ENCODE measurements at places on chromosomes 3 and 15.

DNA sequence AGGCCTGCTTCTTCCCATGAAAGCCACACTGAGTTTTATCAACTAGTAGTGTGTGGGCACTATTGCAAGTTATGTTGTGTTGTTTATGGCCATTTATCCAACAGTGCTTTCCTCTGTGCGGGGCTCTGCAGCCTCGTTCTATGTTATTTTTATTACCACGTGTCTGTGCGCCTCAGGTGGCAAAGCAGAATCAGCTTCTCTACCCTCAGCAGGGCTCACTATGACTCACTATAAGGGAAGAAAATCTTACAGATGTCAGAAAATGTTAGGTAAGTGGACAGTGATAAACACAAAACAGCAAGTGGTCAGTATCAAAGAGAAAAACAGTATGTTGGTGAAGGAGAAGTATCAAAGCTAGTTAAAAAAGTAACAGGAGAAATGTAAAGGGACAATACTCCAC, 61.4 kb downstream of the MOBP start:
- DNase-seq, result no peak

DNA sequence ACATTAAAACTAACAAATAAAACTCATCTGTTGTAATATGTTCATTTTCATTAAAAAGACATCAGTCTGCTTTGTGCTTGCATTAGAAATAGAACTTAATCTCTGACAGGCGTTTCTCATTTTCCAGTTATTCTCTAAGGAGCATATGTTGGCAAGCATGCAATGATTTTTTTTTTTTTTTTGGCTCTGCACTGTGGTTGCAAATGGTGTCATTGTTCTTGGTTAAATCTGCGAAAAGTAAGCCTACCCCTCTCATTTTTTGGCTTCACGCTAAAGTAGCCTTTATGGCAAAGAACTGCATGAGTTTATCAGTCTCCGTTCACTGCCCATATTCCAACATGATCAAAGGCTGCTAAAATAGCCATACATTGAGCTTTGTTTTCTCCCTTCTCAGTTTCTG, 403.2 kb downstream of the MECOM start:
- no peak for DNase-seq

GRCh38 chr15:35912196-35912595, 366.2 kb upstream of the DPH6 start:
- no peak for DNase-seq

DNA sequence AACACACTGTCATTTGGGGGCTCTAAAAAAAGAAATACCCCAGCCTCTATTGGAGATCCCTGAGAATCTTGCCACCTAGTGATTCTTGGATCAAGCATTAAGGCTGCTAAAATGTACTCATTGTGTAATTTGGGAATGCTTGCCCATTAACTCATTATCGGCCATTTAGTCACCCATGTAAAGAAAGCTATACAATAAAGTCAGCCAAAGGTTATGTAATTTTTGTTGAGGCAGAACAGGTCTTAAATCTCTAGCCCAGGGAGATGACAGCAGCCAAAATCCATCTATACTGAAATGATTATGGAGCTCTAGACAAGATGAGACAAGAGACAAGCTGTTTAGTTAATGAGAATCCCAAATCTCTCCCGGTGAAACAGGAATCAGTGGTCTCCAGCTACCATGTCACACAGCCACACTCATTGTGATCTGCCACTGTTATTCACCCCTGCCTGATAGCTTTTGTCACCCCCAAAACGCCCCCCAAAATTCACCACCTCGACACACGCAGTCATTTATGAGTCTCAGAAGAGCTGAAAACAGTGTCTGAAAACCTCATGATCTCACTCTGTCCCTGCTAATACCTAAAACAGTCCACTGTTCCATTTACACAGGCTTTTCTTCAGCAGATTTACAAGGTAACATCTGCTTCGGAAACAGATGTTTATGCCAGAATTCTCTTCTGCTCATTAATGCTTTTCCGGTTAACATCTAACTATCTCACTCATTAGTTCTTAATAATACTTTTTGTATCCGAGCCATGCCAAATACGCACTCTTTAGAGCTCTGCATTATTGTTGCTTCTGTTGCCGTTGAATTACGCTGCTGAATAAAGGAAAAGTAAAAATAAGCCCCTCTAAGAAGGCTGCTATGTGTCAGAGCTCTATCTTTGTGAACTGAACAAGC, 138.5 kb downstream of the RORA start:
- DNase-seq, result no peak

- no peak for DNase-seq
These were observed 10.8 kb downstream of the THRB start for GRCh38 chr3:24483873-24484272.

- no peak for DNase-seq
These were observed 27.6 kb upstream of the BNC1 start for GRCh38 chr15:83312071-83312470.

- no peak for DNase-seq
These were observed 14.8 kb downstream of the CRYGS start for GRCh38 chr3:186529201-186529999.

DNA sequence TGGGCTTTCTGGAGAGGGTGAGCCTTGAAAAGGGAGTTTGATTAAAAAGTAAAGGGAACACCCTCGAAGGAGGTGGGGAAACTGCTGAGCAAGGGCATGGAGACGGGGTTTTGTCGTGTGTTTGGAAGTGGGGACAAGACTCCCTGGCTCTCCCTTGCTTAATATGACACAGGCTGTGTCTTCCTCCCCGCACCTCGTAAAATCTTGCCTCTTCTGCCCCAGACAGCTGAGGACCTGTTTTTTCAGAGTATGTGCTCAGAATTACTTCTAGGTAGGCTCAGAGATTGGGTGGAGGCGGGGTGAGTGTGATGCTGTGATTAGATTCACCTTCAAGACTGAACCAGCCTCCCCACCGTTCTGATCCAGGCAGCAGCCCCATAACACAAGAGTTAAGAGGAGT, 244.4 kb upstream of the TLE3 start:
- DNase-seq, result no peak

- no peak for DNase-seq
These were observed 45.7 kb downstream of the EHHADH start for GRCh38 chr3:185207931-185208746.

- DNase-seq, result no peak
These were observed 60.9 kb upstream of the ITGA11 start for GRCh38 chr15:68492855-68493254.

GRCh38 chr3:80606073-80606472, 838.3 kb upstream of the ROBO1 start:
- no peak for DNase-seq

- no peak for DNase-seq
These were observed 405.2 kb downstream of the NR2F2 start for GRCh38 chr15:96735632-96736240.

DNA sequence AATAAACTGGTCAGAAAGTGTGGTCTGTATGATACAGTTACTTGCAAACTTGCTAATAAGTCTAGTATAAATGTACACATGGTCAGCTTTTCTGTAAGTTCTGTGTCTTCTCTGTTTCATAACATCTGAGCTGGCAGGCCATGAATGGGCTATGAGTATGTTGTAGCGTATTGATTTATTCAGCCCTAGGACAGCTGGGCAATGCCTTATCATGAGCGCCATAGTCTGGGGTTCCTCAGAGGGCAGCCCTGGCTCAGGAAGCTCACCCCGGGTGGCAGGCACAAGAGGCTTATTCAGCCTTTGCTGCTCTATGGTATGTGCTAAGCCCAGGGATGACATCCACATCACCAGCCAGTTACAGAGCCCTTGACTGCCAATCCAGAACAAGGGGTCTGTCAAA, 50.7 kb upstream of the CCR2 start:
- no peak for DNase-seq

- DNase-seq, result no peak
These were observed 22.6 kb downstream of the CRTC3 start for GRCh38 chr15:90552162-90552928.

DNA sequence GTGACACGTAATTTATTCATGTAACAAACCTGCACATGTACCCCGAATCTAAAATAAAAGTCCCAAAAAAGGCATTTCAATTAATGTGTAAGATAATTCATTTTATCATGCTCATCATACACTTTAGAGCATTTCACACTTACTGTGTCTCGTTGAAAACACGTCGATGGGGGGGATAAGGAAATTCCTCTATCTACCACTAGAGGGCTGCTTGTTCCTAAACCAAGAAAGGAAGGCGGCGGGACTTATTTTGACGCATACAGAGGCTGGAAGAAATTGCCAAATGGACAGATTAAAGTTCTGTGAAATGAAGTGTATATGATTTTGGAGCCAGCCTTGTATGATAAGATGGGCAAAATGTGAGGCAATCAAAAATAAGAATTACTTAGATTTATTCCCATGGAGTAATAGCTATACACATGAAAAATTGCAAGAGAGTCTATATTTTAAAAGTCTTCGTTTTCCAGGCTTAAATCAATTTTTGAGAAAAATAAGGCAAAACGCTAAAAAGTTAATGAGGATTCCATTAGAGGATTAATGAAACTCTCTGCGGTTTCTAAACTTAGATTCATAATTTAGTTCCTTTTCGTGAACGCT, 346.8 kb downstream of the CNTN3 start:
- DNase-seq, result peak; percentile 8

DNA sequence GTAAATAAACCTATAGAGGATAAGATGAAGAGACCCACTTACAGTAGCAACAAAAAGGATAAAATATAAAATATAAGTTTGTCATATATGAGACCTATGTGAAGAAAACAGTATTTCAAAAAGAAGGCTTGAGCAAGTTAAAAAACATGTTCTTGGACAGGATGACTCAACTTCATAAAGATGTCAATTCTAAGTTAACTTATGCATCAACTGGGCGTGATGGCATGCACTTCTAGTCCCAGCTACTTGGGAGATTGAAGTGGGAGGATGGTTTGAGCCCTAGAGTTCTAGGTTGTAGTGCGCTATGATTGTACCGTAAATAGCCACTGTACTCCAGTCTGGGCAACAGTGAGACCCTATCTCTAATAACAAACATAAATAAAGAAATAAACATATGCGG, 59.7 kb downstream of the PDCD6IP start:
- no peak for DNase-seq

GRCh38 chr3:42689421-42690014, 4.2 kb downstream of the KLHL40 start:
- no peak for DNase-seq

- DNase-seq, result no peak
These were observed 502.5 kb upstream of the NECTIN3 start for GRCh38 chr3:110569073-110569472.

- no peak for DNase-seq
These were observed 19.4 kb downstream of the NEK10 start for GRCh38 chr3:27349832-27350231.

GRCh38 chr3:156675830-156676767, 1.7 kb downstream of the TIPARP start:
- DNase-seq, result peak; percentile 69

- no peak for DNase-seq
These were observed 907 bp downstream of the TATDN2 start for GRCh38 chr3:10248984-10249748.

DNA sequence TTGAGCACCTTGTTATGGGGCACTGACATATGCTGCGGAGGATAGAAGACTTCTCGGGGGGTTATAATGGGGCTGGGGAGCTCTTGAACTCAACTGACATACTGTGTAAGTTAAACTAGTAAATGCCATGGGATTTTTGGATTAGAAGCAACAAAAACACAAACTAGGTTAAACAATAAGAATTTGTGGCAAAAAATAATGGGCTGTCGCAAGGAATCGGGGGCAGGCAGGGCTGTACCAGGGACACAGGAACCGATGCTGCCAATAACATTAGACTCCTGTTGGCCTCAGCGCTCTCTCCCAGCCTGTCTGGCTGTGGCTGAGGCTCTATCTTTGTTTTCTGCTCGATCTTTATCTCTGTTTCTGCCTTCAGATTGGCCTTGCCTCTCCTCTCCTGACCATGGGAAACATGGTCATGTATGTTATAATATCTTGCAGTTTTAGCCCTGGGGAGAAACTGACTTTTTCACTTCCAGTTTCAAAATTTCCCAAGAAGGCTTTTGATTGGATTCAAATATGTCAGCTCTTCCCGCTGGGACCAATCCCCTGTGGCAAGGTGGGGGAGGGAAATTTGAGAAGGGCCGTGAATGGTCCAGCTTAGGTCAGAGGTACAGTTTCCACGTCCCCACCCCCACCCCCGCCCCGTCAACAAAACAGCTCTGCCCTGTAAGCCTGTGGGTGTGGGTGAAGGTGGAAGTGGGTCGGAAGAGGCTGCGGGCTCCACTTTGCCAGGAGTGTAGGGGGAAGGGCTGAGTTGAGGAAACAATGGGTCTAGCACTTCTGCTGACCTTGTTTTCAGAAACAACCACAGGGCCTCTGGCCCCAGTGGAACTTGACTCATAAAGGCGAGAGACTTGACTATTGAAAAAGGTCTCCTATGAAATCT, 161.1 kb upstream of the TBL1XR1 start:
- DNase-seq, result peak; percentile 85

DNA sequence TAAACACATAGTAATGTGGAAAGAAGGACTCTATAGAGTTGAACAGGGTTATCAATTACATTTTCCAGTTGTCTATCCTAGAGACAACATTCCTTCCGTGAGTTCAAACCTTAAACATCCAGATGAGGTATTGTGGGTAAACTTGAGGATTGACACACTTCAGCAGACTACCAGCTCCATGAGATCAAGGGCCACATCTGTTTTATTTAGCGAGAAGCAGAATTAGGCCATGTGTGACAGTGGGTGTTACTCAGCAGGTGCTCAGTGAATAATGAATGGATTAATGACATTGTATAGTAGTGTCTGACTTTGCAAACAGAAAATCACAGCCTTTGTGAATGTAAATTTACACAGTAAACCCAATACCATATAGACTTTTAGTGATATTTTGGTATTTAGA, 941.1 kb upstream of the CFAP20DC start:
- no peak for DNase-seq

GRCh38 chr3:135964160-135964955, 1.2 kb upstream of the PPP2R3A start:
- DNase-seq, result no peak

DNA sequence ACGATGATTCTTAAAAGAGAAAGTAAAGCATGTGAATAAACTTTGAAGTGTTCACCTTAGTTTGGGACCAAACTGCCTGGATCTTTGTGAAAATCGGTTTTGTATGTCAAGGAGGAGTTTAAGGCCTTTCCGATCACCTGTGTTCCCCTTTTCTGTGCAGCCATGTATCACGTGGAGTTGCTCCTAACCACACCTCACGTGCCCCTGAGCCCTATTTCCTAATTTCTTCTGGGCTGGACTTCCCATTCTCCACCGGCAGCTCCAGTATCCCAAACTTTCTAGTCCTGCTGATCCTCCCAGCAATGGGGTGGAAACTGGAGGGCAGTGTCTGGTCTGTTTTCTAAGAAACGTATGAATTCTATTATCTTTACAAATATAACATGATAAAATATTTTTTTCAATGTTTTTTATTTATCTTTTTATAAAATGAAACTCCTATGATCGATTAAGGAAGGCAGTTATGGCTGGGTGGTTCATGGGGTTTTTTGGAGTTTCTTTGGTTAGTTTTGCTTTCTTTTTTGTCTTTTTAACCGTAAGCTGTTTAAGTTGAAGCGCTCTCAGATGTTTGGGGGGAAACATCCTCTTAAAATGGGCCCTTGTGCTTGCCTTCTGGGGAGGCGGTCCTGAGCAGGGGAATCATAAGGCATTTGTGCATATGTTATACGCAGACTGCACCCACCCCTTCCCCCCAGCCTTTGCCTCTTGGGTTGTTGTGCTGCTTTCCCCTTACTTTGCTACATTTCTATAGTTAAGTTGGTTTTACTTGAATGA, 43.6 kb upstream of the WWTR1 start:
- DNase-seq, result no peak

Measured in Panc1 (cell line).